KG1 (cell line): ENCODE measurements at places on chromosomes 2 and 18.

DNA sequence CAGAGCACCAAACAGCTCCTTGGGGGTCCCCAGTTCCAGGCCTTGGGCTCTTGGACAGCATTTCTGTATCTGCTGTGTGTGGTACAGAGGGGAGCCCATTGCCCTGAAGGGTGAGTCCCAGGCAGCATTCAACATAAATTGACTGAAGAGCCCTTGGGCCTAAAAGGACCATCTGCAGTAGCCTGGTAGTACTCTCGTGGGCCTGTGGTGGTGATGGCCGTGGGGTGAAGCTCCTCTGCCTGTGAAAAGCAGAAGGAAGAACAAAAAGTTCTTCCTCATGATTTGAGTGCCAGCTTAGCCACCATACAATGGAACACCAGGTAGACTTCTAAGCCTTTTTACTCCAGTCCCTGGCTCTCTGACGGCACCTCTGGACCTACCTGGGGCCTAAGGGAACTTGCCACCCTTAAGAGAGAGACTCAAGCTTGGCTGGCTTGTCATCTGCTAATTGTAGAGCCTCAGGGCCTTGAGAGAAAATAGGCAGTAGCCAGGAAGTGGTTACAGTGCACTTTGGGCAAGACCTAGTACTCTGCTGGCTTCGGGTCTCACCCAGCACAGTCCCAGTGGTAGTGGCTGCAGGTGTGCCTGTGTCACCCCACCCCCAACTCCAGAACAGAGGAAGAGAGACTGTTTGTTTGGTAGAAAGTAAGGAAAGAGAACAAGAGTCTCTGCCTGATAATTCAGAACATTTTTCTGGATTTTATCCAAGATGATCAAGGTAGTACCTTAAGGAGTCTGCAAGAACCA is 84.6 kb upstream of the CERS6 start:
- no peak for DNase-seq

DNA sequence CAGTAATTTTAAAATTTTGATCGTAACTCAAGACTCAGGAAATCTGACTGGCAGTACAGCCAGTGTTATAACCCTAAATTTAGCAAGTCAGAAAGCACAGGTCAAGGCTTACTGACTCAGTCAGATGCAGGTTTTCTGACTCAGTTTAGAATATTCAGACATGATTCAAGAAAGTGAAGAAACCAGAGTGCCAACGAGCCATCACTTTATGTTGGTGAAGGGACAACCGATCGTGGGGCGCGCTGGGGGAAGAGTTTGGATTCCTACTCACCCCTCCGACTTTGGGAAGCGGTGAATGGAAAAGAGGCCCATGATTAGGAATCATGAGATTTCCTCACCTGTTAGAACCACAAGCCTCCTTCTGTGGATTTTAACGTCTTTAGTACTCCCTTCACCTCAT is 998 bp downstream of the RNF149 start:
- DNase-seq = no peak

DNA sequence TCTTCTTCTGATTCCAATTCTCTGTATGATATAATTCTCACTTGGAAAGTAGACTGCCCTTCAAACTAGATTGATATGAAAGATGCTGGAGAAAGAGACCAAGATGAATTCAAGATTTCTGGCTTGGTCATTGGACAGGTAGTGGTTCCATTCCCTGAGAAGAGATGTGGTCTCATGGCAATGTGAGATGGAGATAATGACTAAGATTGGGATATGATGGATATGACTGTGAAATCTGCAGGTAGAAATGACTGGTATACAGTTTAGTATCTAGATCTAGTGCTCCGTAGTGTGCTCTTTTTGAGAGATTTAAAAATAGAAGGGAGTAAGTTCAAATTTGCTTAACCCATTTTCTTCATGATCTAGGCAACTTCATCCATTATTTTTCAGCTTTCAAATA is 425.4 kb upstream of the TRIB2 start:
- DNase-seq = no peak

- no peak for DNase-seq
Observed at GRCh38 chr18:34458410-34458977, 233.8 kb upstream of the NOL4 start.

- DNase-seq = no peak
Observed at GRCh38 chr2:143955401-143956065, 564.4 kb downstream of the ZEB2 start.

DNA sequence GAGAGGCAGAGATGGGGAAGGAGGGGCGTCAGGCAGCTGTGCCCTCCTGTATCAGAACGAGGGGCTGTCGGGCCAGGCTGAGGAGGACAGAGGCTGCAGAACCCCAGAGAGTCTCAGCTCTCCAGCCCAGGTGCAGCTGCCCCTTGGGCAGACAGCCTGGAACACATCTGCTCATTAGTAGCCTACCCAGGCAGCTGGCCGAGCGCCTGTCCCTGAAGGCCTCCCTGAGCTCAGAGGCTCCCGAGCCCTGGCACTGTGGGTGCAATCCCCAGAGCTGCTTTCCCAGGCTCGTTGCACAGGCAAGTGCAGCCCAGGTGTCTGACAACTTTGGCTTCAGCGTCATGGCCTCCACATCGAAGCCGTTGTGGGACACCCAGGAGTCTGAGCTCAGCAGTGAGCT is 13.1 kb upstream of the TMEM185B start:
- no peak for DNase-seq

DNA sequence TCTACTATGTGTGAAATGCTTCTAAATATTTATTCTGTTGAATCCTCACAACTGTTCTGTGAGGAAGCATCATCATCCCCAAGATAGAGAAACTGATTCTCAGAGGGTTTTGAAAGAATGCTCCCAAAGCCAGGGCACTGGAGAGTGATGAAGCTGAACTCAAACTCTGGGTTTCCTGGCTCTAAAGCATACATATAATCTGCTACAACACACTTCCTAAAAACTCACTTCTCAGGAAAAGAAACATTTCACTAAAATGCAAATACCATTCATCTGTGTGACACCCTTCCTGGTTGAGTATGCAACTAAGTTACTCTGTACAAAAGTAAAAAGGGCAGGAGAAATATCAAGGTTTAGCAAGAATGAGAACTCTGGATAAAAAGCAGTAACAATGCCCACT is 58.6 kb downstream of the GRB14 start:
- DNase-seq = peak; percentile 16

GRCh38 chr2:100066246-100066645 is 76.1 kb downstream of the AFF3 start:
- DNase-seq = no peak

- no peak for DNase-seq
Observed at GRCh38 chr2:38591152-38591551, 11.6 kb downstream of the HNRNPLL start.

- no peak for DNase-seq
Observed at GRCh38 chr2:188238386-188238785, 53.3 kb upstream of the GULP1 start.

DNA sequence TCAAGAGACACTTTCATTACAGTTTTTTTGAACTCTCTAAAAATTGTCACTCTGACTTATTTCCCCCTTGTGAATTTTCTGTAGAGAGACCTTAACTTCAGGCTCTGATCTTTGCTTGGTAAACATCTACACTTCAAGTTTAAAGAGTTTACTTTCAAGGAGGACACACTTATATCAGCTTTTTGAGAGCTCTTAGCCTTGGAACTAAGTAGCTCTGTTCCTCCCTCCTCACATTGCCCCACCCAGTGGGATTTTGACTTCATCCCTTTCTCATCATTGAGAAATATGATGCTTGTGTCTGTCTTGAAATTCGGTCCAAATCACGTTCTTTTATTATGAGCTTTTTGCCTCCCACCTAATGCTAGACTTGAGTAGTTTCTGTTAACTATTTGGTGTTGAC is 433.4 kb upstream of the MEIS1 start:
- DNase-seq = no peak
